ENCODE measurements at places on chromosomes 5 and 9. TPM values are rescaled to one million over a fixed set of nuclear protein-coding genes. Genes with fewer than 3 reads are reported as not detected.

TLX3 gene
- not detected for total RNA-seq

ZCCHC9 gene
- 15.3 TPM for total RNA-seq

C7 gene
- not detected for total RNA-seq

PRR16 gene
- total RNA-seq: not detected

ACER2 gene
- 0.62 TPM for total RNA-seq

PDE6A gene
- not detected for total RNA-seq

OBP2B gene
- total RNA-seq: not detected

TNFSF8 gene
- 47.7 TPM for total RNA-seq

ECPAS gene
- total RNA-seq: 36.4 TPM

STING1 gene
- 57.8 TPM for total RNA-seq

NREP gene
- 2.2 TPM for total RNA-seq

TRPM6 gene
- total RNA-seq: not detected

GPR151 gene
- not detected for total RNA-seq

TAF11L10 gene
- total RNA-seq: not detected

MEGF10 gene
- not detected for total RNA-seq

SPRY4 gene
- 0.53 TPM for total RNA-seq

GADD45G gene
- total RNA-seq: 9.5 TPM

IL9 gene
- total RNA-seq: not detected

ANKRD34B gene
- not detected for total RNA-seq

LCN2 gene
- total RNA-seq: not detected

PCDHGA7 gene
- 0.14 TPM for total RNA-seq

PCDHGA11 gene
- 0.08 TPM for total RNA-seq

TRIP13 gene
- total RNA-seq: 0.76 TPM

INPP5E gene
- total RNA-seq: 11.4 TPM

CAVIN4 gene
- 0.19 TPM for total RNA-seq

GZMA gene
- 13.4 TPM for total RNA-seq

PCDHGC3 gene
- total RNA-seq: not detected

PCDHB14 gene
- not detected for total RNA-seq

PRDM12 gene
- not detected for total RNA-seq

TMEFF1 gene
- not detected for total RNA-seq

ZFP62 gene
- 13.7 TPM for total RNA-seq

IRX2 gene
- total RNA-seq: not detected

INSL4 gene
- not detected for total RNA-seq

NOTCH1 gene
- 29.0 TPM for total RNA-seq

GOLPH3 gene
- 51.2 TPM for total RNA-seq

SURF1 gene
- total RNA-seq: 36.8 TPM

NRARP gene
- total RNA-seq: 1.00 TPM

NLN gene
- 1.4 TPM for total RNA-seq

CTXN3 gene
- total RNA-seq: not detected

UGT3A2 gene
- total RNA-seq: not detected

DMRT2 gene
- not detected for total RNA-seq

FOXD4L4 gene
- total RNA-seq: not detected

HRCT1 gene
- total RNA-seq: not detected

FOXD4 gene
- not detected for total RNA-seq

RNF183 gene
- not detected for total RNA-seq

LYSMD3 gene
- 30.9 TPM for total RNA-seq

TAL2 gene
- total RNA-seq: not detected

ADGRV1 gene
- total RNA-seq: 0.50 TPM

SYK gene
- total RNA-seq: 1.6 TPM

ALDH1A1 gene
- total RNA-seq: not detected

CA9 gene
- not detected for total RNA-seq
